ENCODE measurements at places on chromosomes 2 and 18. TPM values are rescaled to one million over a fixed set of nuclear protein-coding genes. Genes with fewer than 3 reads are reported as not detected.
A peak's percentile ranks its signal among the peaks of the same experiment; 100 is the strongest.

- no peaks in the 10 kb centered on the region for H3K4me1 ChIP-seq
- no peaks in the 10 kb centered on the region for H3K36me3 ChIP-seq
- DNase-seq, result no peak
- no peak overlapping the region for H3K27ac ChIP-seq
- no peaks in the 10 kb centered on the region for H3K27me3 ChIP-seq
- no peak overlapping the region for H3K4me3 ChIP-seq
These were observed 226.1 kb downstream of the DSEL start for GRCh38 chr18:67290421-67290820.

DNA sequence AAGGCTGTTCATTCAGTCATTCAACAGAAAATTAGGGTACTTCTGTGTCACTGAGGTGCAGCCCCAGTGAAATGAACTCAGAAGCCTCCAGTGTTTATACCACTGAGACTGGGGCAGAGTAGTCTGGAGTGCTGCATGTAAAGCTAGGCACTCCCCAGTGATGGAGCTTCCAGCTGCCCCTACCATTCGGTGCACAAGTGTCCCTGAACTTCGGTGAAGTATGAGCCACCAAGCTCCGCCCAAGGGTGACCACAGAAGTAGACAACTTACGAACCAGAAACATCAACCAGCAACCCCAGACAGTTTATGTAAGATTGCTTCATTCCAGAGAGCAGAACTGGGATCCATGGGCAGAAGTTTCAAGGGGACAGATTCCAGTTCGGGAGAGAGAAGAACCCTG lies 70.6 kb upstream of the FOSL2 start:
- DNase-seq, result peak; percentile 26
- H3K4me1 ChIP-seq, result peaks cover under 1% of the 10 kb centered on the region
- H3K36me3 ChIP-seq, result peaks cover 4% of the 10 kb centered on the region
- H3K4me3 ChIP-seq, result no peak overlapping the region

Gene STON1
- total RNA-seq, result 198 TPM

GRCh38 chr18:60248336-60249330 lies 123.9 kb downstream of the MC4R start:
- H3K27me3 ChIP-seq, result no peaks in the 10 kb centered on the region
- no peak for DNase-seq

DNA sequence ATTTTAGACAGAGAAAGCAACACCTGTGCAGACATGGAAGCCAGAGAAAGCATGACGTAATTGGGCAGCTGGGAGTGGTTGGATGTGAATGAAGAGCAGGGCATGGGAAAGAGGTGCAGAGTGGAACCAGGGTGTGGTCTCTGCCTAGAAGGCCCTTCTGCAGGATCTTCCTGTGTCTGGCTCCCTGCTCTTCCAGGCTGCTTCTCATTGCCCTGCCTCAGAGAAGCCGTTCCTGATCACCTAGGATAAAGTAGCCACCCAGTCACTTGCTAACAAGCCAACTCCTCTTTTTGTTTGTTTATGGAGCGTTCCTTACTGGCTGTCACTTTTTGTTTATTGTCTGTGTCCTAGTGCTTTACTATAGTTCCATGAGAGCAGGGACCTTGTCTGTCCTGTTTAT lies 28.5 kb downstream of the GALNT1 start:
- no peaks in the 10 kb centered on the region for H3K27me3 ChIP-seq
- peaks cover 37% of the 10 kb centered on the region for H3K4me1 ChIP-seq
- H3K36me3 ChIP-seq, result no peaks in the 10 kb centered on the region
- H3K4me3 ChIP-seq, result no peak overlapping the region
- no peak overlapping the region for H3K27ac ChIP-seq

DNA sequence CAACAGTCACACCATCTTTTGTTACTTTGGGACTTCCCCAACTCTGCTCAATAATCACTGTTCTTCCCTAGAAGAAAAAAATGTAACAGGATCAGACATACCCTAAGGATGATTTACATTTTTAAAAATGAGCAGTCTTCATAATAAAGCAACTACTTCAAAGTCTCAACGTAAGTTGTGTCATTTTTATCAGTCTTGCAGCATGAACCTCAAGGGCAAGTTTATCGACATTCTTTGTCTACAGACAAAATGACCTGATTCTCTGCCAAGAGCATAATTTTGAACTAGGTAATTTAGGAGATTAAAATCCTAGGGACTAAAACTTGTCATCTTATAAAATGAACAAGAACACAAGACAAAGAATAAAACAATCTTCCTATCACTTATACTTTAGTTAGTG lies 2.3 kb downstream of the HSPD1 start:
- H3K27ac ChIP-seq, result peak overlapping the region; percentile 1
- H3K4me1 ChIP-seq, result peaks cover 49% of the 10 kb centered on the region
- no peak overlapping the region for H3K4me3 ChIP-seq
- H3K27me3 ChIP-seq, result no peaks in the 10 kb centered on the region
- DNase-seq, result no peak

Gene EVX2
- not detected for total RNA-seq

- no peaks in the 10 kb centered on the region for H3K36me3 ChIP-seq
- H3K27ac ChIP-seq, result no peak overlapping the region
- peaks cover 10% of the 10 kb centered on the region for H3K4me1 ChIP-seq
- no peaks in the 10 kb centered on the region for H3K27me3 ChIP-seq
- peak overlapping the region; percentile 23 for H3K4me3 ChIP-seq
- no peak for DNase-seq
These were observed 96.2 kb upstream of the PDE1A start for GRCh38 chr2:182522972-182523473.

DNA sequence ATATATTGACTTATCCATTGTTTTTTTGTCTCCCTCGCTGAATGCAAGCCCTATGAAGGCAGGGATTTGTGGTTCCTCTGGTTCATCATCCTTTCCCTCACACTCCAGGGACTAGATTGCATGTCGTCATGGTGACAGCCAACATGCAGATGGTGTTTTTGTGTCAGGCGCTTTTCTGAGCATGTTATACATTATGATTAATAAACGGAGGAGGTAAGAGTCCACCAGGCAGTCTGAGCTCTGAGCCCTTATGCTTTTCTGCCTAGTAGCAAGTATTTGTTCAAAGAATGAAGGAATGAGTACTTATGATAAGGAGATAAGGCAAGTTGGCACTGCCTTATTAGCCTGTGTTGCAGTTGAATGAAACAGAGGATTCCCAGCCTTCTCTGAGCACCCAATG lies 181.6 kb downstream of the MGAT5 start:
- DNase-seq, result no peak
- no peak overlapping the region for H3K27ac ChIP-seq
- H3K4me1 ChIP-seq, result no peaks in the 10 kb centered on the region
- no peak overlapping the region for H3K4me3 ChIP-seq

DNA sequence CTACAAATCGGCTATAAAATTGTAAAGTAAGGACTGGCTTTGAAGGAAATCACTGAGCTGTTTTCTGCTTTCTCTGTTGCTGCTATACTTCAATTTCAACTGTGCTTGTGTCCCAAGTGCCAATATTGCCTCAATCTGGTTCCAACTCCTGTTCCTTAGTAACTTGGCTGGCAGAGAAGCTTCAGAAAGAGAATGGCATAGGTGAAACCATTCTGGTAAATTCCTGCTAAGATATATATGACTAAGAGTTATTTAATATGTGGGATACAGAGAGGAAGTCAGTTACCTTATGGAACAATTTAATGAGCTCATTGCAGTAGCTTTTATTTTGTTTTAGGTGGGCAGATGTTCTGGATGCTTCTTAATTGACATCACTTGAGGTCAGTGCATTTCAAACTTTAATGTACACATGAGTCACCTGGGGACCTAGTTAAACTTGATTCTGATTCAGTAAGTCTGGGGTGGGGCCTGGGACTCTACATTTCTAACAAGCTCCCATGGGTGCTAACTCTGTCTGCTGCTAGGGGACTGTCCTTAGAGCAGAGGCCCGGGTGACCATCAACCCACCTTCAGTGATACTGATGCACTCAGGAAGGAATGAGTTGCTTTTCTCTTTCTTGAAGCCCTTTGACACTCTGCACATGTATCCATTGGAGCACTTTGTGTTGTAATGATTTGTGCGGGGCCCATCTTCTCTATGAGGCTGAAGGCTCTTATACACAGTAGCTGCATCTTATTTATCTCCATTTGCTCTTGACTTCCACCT lies 47.6 kb downstream of the LIPG start:
- H3K27ac ChIP-seq, result no peak overlapping the region
- no peaks in the 10 kb centered on the region for H3K27me3 ChIP-seq
- DNase-seq, result no peak
- H3K4me1 ChIP-seq, result no peaks in the 10 kb centered on the region

- H3K27ac ChIP-seq, result no peak overlapping the region
- H3K4me1 ChIP-seq, result no peaks in the 10 kb centered on the region
- no peak overlapping the region for H3K4me3 ChIP-seq
- H3K27me3 ChIP-seq, result no peaks in the 10 kb centered on the region
These were observed 24.0 kb downstream of the CERKL start for GRCh38 chr2:181632733-181633401.

Gene SNED1
- 7.3 TPM for total RNA-seq

Gene MREG
- total RNA-seq, result 0.40 TPM

DNA sequence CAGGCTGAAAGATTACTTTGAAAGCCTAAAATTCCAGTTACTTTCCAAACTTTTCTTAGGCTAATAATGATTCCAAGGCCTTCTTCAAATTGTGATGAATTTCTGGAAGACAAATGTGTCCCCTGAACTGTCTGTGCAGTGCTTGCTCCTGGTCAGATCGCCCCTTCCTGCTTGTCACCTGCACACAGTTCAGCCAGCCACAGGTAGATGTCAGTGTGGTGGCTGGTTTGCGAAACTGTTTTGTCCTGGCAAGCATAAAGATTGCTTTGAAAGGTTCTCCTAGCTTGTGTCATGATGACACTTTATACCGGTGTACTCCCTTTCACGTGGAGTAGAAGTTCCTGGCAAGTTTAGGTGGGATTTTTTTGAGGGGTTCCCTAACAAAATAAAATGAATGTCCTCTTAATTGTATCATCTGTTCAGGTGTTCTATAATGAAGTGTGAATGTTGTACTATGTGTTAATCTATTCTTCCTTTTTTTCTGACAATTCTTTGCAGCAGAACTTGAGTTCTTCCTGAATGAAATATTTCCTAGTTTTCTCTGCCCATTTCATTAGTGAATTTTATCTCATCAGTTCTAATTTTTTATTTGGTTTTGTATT lies 298.8 kb downstream of the ZNF407 start:
- no peak for DNase-seq
- H3K4me1 ChIP-seq, result no peaks in the 10 kb centered on the region
- H3K27ac ChIP-seq, result no peak overlapping the region
- no peaks in the 10 kb centered on the region for H3K27me3 ChIP-seq
- no peak overlapping the region for H3K4me3 ChIP-seq
- H3K36me3 ChIP-seq, result peaks cover 4% of the 10 kb centered on the region

Gene COLEC11
- 7.3 TPM for total RNA-seq

DNA sequence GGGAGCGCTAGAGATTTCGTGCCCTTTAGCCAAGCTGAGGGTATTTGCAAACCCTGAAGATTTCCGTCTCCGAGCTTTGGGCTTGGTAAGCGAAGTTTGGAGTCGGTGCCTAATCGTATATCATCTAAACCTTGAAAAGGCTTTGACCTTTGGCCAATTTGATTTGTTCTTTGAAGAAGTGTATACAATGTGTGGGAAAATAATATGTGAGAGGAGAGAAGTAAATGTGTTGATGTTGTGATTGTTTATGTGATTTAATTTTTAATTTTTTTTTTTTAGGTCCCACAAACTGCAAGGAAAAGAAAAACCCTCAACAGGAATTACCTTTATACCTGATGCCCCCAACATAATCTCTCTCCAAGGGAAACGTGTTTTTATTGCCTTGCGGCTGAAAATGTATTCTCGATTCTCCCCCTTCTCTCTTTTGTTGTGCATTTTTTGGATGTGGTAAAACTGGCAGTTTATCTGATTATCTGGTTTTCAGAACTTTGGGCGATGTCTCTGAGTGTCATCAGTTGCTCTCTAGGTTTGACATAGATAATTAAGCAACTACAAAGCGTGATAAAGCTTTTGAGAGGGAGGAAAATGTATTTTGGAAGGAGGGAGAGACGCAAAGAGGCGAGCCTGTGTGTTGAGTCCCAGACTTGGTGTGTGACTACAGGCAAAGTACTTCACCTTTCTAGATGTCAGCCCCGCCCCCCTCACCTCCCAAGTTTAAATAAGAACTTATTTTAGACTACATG lies 912 bp upstream of the FBXO11 start:
- peak overlapping the region; percentile 95 for H3K4me3 ChIP-seq
- H3K36me3 ChIP-seq, result no peaks in the 10 kb centered on the region
- H3K4me1 ChIP-seq, result peaks cover 22% of the 10 kb centered on the region
- no peak for DNase-seq

DNA sequence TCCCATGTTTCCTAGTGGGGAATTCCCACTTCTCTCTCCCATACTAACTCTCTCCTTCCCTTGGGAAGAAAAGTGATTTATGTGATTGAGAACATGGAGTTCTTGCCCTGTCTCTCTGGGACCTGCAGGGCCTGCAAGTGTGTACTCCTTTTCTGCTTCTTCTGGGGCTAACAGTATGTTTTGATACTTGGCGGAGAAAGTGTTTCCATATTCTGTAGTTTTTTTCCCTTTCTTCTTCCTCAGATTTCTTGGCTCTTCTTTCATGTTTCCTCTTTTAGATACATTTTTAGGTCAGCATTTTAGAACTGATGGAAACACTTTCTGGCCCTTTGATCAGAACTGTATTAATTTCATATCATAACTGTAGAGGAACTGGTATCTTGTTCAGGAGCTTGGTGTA lies 352.2 kb downstream of the DLGAP1 start:
- no peaks in the 10 kb centered on the region for H3K36me3 ChIP-seq
- no peak overlapping the region for H3K27ac ChIP-seq
- H3K4me3 ChIP-seq, result no peak overlapping the region
- H3K4me1 ChIP-seq, result no peaks in the 10 kb centered on the region
- no peak for DNase-seq
- H3K27me3 ChIP-seq, result no peaks in the 10 kb centered on the region

DNA sequence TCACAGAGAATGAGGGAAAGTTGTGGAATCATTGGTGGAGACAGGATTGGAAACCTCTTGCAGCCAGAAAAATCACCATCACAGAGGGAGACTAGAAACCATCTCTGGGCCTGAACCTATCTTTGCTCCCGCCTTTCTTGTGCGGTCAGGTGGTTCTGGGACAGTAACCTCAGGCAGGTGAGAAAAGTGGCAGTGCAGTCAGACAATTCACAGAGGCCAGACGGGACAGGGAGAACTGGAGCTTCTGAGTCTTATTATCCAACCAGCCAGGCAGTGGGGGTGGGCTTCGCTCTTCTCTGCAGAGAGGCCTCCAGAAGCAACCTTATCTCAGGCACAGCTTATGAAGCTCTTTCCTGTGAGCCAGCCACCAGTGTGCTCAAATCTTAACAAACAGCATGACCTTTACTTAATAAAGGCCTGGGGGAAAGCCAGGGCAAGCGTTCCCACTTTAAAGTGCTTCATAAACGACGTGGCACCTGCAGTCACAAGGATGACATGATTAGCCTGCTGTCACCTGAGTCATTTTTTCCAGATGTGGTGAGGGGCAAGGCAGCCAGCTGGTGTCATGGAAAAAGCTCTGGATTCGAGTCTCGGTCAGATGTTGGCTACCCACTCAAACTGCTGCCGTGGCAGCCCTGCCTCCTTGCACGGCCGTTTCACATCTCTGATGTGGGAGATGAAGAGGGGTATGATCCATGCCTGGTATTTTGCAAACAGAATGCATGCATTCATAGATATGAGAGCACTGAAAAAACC lies 109.7 kb downstream of the B3GNT2 start:
- H3K27me3 ChIP-seq, result no peaks in the 10 kb centered on the region
- H3K36me3 ChIP-seq, result no peaks in the 10 kb centered on the region
- H3K4me1 ChIP-seq, result peaks cover 12% of the 10 kb centered on the region
- no peak overlapping the region for H3K27ac ChIP-seq
- no peak for DNase-seq
- no peak overlapping the region for H3K4me3 ChIP-seq

Data from esophagus muscularis mucosa (tissue), 4 donors.